Left lung (tissue), 14 donors: ENCODE measurements at places on chromosomes 6 and 20. TPM values are rescaled to one million over a fixed set of nuclear protein-coding genes. Genes with fewer than 3 reads are reported as not detected.
A peak's percentile ranks its signal among the peaks of the same experiment; 100 is the strongest.

The PBOV1 gene
- total RNA-seq, result not detected

The DYNLRB1 gene
- 110 TPM for total RNA-seq

The ADGRB3 gene
- total RNA-seq, result 2.9 TPM

The LGSN gene
- total RNA-seq, result not detected

The DAAM2 gene
- 43.7 TPM for total RNA-seq

The FABP7 gene
- total RNA-seq, result not detected

The SLCO4A1 gene
- total RNA-seq, result 47.2 TPM

The BPI gene
- 0.35 TPM for total RNA-seq

The OXT gene
- total RNA-seq, result not detected

The GATA5 gene
- total RNA-seq, result 2.5 TPM

The PNPLA1 gene
- 2.0 TPM for total RNA-seq

The CCN6 gene
- not detected for total RNA-seq

- DNase-seq, result no peak
Observed at GRCh38 chr6:21707524-21708319, 114.2 kb downstream of the SOX4 start.

- DNase-seq, result no peak
Observed at GRCh38 chr6:168451805-168452517, 11.0 kb downstream of the SMOC2 start.

DNA sequence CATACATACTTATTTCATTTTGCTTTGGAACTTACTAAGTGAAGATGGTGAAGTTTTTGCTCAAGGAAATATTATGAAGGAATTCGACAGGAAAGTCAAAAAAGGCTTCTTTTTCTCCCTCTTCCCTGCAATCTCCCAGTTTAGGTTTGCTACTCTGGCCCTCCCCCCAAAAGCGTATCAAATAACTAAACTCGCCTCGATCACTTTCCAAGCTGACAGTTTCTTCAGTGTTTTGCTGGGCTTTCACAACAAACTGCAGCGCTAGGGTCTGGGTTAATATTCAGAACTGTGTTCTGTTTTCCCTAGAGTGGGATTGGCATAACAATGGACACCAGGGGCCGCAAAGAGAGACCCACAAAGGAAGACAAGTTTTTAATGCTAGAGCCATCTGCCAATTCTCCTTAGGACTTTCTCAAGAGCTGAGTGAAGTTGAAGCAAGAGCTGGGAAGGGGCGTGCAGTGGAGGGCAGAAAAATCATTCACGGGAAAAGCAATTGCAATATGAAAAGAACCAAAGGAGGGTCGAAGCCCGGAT lies 57.8 kb downstream of the ATP9A start:
- DNase-seq, result peak; percentile 52

- DNase-seq, result no peak
Observed at GRCh38 chr6:71478834-71479541, 190.4 kb downstream of the OGFRL1 start.

DNA sequence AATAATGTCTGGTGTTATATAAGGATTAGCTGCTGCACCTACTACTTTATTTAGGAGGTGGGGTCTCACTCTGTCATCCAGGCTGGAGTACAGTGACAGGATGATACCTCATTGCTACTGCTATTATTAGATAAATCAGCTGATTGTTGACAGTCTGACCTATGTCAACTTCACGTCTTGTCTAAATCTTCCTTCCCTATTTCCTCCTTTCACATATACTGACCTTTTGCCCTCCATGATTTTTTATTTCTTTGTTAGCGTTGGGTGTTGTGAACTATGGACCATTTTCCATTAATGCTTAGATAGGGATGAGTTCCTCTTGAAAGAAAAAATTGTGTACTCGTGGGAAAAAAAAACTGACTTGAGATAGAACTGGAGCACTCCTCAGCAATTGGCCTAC lies 109.9 kb upstream of the BEND6 start:
- DNase-seq, result no peak

DNA sequence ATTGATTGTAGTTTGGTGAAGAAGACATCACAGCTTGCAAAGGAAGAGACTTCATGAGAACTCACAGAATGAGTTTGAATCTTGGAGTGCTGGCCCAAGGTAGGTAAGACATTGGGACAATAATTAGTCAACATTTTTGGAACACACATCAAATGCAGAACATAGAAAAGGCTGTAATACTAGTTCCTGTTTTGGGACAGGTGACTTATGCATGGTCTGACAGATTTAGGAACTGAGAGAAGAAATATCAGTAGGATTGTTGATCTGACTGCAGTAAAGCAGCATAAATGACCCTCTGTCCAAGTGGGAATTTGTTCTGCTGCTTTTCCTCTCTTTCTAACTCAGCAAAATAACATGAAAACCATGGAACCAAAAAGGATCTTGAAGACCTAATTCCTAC lies 102.3 kb upstream of the MAP3K7 start:
- DNase-seq, result no peak

DNA sequence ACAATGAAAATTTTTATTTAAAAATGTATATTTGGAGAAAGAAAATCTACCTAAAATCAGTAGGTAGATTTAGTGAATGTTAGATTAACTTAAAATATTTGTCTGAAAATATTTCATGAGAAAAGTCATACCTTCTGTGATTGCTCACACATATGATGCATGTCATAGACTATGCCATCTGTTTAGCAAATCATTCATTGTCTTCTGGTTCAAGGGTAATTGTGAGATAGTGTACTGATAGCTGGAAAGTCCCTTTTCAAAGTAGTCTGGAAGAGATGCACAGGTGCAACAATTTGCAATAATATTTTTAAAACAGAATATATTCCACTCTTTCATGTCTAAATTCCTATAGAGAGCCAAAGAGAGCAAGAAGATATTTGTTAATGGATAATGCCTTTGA lies 21.0 kb upstream of the RNF217 start:
- no peak for DNase-seq

DNA sequence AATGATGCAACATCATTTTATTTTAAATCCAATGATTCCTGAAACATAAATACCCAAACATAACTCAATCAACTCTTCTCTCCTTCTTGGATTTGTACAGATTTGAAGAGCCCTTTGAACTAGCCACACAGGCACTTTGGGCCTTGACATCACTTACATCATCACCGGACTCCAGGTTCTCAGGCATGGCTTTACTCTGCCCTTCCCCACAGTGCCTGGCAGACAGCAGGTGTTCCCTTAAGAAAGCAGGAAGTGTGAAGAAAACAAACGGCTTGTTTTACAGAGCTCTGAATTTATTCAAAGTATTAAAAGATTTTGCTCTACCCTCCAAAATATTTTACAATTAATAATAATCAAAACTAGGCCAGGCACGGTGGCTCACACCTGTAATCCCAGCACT lies 54.8 kb upstream of the GCM1 start:
- DNase-seq, result no peak

GRCh38 chr20:21527908-21528307 lies 14.0 kb upstream of the NKX2-2 start:
- no peak for DNase-seq

- DNase-seq, result no peak
Observed at GRCh38 chr6:437037-437392, 45.5 kb downstream of the IRF4 start.

DNA sequence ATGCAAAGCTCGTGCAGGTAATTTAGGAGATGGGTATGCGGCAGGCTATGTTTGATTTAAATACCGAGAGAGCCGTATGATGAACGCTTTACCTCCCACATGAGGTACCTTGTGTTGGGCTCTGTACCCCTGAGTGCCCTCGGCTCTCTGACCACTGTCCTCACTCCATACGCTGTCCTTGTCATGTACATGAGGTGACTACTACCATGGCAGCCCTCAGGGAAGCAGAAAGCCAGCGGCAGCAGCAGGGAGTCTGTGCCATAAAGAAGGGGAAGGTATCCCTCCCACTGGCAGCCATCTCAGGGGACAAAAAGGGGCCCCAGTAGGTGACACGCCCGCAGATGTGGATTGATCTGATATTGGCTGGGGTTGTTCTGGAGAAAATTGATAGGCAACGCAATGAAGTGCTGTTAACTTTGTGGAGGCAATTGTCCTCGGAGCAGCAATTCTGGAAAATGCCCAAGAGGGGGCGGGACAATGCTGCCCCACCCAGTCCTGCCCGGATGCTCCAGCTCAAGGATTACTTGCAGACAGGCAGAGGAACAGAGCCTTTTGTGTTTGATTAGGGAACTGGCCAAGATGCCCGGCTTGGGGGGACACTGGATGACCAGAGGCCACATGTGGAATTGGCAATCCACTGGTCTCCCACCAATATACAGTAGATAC lies 38.0 kb upstream of the HSF2 start:
- peak; percentile 25 for DNase-seq

DNA sequence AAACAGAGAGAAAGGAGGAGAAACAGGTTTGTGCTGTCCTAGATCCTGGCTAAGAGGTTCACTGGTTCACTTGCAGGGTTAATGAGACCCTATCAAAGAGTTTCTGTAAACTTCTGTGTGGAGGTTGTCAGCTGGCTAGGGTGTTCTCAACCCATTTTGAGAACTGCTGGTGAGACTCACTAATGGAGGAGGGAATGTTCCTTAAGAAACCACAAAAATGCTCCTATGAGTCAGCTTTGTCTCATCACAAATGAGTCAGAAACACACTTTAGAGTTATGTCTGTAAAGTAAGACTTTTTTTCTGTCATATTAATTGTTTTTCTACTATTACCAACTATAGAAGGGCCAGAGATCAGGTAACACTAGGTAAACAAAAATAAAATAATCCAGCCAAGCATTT lies 884.4 kb downstream of the PHF3 start:
- no peak for DNase-seq

DNA sequence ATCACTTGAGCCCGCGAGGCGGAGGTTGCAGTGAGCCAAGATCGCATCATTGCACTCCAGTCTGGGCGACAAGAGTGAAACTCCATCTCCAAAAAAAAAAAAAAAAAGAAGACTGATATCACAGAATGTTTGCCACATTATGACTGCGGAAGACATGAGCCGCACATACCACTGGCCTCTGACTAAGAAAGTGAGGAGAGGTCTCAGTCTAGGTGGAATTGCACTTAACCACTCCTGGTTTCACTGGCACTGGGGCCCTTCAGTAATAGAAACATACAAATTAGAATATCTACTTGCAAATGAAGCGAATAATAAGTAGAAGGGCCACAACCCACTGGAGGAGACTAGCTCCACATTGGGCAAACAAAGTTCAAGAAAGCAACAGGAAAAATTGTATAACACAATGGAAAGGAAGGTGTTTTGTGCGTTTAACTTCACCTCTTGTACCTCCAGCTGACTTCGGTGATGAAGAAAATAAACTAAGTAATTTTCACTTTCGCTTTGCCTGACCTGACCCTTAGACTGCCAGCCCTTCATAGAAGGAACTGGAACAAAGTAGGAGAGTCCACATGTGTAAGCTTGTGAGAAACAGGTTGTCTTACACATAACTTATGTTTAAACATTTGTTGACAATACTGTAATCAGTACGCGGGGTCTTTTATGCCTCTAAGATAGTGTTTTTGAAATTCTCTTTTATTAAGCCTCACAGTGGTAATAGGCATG lies 147.5 kb upstream of the TSHZ2 start:
- no peak for DNase-seq

- DNase-seq, result no peak
Observed at GRCh38 chr20:5703681-5704101, 46.5 kb upstream of the SHLD1 start.

DNA sequence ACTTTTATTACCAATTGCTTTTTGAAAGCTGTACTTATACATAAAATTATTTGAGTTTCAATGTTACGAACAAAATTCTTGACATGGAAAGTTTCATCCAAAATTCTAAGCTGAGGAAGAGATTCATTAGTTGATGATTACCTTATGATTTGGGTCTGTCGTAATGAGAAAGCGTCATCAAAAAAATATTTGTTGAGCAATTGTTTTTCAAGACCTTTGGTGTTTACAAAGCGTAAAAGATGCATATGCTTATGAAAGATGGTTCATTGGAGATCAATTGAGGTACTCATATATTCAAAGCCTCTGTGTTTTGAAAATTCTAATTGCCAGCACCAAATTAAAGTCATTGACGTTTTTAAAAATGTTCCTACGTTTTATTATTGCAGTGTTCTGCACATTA lies 110.5 kb upstream of the DOK5 start:
- DNase-seq, result no peak

- no peak for DNase-seq
Observed at GRCh38 chr6:133895573-133896343, 6.8 kb downstream of the TCF21 start.

- no peak for DNase-seq
Observed at GRCh38 chr6:169029861-169030260, 223.8 kb downstream of the THBS2 start.

DNA sequence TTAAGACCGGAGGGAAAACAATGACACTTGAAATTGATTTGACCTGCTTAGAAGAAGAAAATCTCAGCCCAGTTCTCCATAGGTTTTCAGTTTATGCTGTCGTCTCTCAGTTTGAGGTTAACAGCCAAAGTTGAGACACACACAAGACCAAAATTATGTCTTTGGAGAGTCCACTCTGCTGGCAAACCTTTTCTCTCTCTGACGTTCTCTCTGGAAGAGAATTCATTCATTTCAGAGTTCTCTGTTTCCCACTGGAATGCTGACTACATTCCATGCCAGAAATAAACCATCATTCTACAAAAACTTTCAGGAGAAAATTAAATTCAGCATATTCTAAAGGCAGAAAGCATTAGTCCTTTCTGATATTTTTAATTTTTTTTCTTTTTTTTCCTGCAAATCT lies 155.2 kb downstream of the TFAP2A start:
- DNase-seq, result no peak

DNA sequence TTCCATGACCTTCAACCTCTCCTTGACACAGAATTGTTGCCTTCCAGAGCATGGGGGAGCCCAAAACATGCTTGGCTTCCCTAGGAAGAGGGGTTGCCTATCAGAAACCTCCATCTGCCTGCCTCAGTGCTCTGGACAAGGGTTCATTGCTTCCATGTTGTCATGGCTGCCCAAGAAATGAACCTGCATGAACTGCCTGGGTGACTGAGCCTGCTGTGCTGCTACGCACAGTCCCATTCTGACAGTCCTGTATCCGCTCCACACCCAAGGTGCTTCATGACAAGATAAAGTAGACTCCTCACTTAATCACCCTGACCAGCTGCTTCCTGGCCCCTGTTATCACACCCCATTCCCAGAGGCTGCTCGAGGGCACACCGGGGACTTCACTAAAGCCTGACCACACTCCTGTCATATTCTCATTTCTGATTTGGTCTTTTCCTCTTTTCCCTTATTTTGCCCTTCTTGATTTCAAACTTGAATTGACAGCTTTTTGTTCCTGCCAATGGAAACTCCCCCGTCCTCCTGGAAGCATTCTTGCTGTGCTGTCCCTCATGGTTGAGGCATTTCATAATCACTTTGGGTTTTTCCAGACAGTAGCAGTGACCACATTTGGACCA lies 31.9 kb downstream of the GMPR start:
- DNase-seq, result no peak

GRCh38 chr20:41664584-41664983 lies 46.4 kb upstream of the CHD6 start:
- no peak for DNase-seq
